ENCODE measurements at places on chromosomes 3 and 15.

GRCh38 chr3:43019006-43019809 is 40.1 kb downstream of the GASK1A start:
- no peak for DNase-seq

DNA sequence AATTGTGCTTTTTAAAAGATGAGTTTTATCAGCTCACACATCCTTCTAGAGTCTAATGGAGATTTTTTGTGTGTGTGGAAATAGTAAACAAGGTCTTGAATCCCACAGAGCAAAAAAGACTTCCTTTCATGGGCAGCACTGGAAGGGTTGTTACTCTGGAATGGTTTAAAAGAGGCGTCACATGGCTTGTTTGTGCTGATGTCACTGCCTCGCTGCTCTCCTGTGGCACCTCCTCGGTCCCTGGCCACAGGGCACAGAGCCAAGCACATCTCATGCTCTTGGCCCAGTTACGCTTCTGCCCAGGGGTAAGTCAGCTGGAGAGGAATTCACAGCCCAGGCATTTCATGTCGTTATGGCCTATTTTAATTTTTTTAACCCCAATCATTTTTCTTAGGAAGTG is 53.2 kb downstream of the PGPEP1L start:
- no peak for DNase-seq

DNA sequence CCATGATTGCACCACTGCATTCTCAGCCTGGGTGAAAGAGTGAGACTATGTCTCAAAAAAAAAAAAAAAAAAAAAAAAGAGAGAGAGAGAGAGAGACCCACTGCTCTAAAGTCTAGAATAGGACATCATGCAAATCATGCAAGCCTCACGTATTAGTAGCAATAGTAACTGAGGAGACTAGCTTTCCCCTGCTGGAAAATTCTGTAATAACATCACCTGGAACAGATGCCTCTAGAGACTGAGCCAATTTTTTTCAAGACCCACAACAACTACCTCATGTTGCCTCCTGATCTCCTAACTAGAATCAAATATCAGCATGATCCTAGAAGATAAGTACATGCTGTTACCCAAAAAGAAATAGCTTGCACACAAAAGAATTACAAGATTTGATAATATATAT is 461.9 kb downstream of the AGBL1 start:
- DNase-seq: no peak

- DNase-seq: no peak
Measured at GRCh38 chr15:64503640-64504039, 43.3 kb downstream of the ZNF609 start.

DNA sequence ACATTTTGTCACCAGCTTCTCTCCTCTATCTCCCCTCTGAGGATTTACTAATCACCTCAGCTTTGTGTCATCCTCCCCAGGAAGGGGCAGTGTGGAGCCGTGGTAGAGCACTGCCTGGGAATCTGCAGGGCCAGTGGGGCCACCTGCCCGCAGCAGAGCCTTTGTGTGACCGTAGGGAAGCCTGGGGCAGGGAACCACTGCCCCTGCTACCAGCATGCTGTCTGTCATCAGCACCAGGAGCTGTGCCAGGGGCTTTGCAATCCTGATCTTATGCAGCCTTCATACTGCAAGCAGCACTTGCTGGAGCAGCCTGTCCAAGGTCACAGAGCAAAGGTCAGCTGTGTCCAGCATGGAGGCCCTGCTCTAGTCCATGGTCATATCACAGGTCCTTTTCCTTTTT is 170.2 kb upstream of the IL12A start:
- no peak for DNase-seq

DNA sequence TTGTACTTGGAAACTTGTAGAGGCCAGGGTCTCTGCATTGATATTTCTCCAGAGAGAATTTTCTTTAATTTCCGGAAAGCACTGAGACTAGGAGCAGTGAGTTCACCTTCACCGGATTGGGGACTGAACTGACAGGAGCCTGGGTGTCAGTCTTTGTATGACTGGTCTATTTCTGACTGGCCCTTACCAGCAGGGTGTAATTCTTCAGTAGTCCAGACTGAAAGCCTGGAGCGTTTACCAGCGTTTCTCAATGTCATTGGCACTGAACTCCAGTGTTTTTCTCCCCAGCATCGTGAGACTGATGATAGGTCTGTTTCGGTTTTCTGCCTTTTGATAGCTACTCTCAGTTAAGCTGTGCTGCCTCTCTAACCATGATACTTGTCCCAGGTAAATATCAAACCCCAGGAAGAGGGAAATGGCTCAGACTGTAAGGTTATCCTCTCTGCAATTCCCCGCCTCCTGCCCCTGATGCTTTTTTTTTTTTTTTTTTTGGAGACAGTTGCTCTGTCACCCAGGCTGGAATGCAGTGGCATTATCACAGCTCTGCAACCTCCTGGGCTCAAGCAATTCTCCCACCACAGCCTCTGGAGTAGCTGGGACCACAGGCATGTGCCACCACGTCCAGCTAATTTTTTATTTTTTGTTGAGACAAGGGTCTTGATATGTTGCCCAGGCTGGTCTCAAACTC is 103.6 kb downstream of the CACNA2D3 start:
- DNase-seq: no peak

DNA sequence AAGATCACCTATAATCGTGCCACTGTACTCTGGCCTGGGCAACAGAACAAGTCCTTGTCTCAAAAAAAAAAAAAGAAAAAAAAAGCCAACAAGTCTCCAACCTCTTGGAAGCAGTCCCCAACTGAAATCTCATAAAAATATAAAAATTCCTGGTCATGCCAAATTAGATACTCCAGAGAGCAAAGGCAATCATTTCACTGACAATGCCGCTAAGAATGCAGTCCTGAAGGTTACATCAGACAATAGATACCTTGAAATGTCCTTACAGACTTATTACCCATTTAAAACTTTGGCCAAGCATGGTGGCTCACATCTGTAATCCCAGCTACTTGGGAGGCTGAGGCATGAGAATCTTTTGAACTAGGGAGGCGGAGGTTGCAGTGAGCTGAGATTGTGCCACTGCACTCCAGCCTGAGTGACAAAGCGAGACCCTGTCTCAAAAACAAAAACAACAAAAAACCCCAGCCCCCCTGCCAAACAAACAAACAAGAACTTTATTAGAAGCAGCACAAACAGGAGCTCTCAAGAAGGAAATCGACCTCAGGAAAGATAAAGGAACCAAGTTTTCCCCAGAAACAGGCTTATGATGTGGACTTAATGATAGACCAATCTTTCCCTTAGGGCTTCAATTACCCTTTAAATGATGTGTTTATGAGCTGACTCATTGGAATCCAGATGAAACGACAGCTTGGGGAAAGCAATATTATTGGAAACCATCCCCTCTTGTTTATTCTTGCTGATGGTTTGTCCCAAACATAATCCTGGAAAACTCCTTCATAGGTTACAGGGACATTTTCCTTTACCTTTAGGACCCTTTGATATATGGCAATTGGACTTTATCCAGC is 53.1 kb upstream of the XCR1 start:
- DNase-seq: no peak

DNA sequence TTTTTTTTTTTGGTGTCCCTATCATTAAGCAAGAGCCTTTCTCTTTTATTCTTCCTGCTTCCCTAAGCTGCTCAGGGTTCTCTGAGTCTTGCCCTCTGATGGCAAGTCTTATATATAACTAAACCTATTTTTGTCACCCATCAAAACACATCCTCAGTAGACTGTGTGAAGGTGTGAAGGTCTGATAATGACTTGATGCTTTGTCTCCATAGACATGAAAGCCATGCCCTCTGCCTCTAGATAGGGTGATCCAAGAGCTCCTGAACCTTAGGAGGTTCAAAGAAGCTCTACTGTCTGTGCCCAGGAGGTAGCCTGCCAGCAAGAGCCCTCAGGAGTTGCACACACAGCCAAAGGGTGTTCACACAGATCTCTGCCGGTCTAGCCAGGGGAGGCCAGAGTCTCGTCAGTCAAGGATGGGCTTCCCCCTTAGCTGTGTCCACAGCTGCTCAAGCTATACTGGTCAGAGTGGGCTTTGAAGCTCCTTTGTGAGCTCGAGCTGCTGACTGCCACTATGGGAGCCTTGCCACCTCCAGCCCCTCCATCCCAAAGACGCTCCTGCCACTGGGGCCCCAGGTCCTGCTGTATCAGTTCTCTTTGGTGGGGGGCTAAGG is 13.1 kb upstream of the SNX22 start:
- DNase-seq: no peak

- DNase-seq: no peak
Measured at GRCh38 chr3:195260280-195260905, 10.6 kb downstream of the XXYLT1 start.

DNA sequence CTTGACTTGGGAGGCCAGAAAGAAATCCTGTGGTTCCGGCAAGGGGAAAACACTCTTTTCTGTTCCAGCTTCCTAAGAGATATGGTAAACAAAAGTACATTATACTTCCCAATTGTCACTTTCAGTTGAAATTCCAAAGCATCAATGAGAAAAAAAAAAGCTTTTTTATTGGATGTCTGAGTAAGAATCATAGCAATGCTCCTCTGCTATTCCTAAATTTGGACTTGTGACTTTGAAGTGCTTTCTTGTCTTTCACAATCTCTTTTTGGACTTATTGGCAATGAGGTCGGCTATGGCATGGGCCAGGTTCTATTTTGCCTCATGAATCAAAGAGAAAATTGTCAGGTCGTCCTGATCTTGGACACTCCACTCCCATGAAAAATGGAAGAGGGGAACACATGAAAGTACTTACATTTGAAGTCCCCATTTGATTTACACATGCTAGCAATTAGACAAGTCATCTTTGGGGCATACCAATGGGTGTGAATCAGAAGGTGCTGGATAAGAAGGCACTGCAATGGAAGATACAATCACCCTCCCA is 170.5 kb downstream of the GREM1 start:
- DNase-seq: no peak

GRCh38 chr3:126287536-126288241 is 69.5 kb downstream of the KLF15 start:
- DNase-seq: no peak

- no peak for DNase-seq
Measured at GRCh38 chr3:14802381-14802731, 16.4 kb upstream of the FGD5 start.

- DNase-seq: no peak
Measured at GRCh38 chr15:84785053-84785452, 32.1 kb upstream of the ALPK3 start.

GRCh38 chr15:34986326-34986725 is 1.8 kb downstream of the ZNF770 start:
- no peak for DNase-seq

- DNase-seq: no peak
Measured at GRCh38 chr3:119589102-119589773, 8.4 kb upstream of the PLA1A start.

DNA sequence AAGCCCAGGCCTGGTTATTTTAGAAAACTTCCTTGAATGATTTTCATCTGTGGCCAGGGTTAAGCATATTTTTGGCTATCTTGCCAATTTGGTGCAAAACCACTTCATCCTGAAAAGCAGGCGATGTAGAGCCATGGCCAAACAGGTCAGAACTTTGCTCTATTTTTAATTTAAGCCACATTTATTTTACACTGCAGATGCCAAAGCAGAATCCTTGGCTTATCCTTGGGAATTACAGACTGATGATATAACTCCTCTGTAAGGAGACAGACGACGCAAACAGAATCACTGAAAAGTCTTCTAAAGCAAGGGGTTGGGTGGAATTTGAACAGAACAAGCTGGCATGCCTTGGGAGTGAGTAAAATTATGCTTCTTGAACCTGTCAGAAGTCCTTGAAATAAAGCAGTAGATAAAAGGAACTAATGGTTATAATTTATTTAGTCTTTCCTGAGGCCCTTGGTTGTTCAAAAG is 121.9 kb downstream of the CHST2 start:
- DNase-seq: no peak

DNA sequence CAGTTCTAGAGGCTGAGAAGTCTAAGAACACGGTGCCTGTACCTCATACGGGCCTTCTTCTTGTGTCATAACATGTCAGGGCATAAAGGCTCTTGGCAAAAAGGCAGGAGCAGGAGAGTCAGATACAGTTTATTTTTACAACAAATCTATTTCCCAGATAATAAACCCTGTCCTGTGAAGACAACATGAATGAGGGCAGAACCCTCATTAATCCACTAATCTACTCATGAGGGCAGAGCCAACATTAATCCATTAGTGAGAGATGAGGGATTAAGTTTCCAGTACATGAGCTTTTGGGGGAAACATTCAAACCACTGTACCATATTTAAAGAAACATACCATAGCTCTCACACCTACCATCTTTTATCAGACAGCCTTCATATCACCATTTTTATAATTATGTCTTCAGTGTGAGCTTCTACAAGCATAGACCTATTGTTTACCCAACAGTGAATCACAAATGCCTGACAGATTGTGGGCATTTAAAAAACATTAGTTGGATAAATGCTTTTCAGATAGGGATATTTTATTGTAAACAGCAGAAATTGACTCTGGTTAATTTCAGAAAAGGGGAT is 645.8 kb downstream of the GRM7 start:
- no peak for DNase-seq

DNA sequence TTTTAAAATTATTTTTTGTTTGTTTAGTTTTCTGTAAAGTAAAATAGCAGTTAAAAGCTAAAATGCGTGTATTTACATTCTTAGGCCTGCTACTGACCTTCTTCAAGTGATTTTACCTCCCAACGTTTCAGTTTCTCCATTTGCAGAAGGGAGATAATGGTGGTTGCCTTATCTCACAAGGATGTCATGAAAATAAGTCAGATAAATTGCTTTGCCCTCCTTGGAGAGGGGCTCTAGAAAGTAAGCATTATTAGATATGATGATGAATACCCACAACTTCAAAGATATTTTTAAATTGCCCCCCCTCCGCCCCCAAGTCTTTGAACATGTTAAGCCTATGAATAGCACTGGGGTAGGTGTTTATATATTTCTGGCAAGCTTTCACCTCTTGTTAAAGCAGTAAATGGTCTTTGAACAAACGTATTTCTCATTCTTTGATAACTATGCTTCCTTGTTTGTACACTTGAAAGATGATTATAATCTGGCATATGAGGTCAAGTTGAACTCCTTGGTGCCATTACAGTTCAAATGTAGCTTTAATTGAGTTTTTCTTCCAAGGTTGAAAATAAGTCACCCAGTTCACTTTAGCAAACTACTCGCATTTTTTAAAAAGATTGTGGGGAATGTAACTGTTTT is 6.4 kb downstream of the TERC start:
- no peak for DNase-seq

Data from NCI-H460 (cell line).